Lung (tissue), 17 donors: ENCODE measurements at places on chromosomes 2 and 18. TPM values are rescaled to one million over a fixed set of nuclear protein-coding genes. Genes with fewer than 3 reads are reported as not detected.

DNA sequence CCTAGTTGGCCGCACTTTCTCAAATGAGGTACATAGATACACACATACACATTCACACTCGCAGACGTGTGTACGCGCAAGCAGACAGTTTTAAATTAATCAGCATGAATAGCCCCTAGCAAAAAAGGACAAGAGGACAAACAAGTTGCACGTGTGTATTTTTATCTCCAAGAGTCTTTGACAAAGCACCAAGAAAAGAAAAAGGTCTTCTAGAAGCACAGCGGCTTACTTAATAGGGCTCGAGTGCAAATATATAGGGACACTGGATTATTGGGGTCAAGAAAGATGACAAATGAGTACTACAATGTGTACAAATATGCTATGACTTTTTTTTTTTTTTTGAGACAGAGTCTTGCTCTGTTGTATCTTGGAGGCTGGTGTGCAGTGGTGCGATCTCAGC, 1.7 kb upstream of the BCL2 start:
- DNase-seq = no peak

GRCh38 chr2:70806013-70806412, 14.4 kb downstream of the CLEC4F start:
- DNase-seq = peak; percentile 51

DNA sequence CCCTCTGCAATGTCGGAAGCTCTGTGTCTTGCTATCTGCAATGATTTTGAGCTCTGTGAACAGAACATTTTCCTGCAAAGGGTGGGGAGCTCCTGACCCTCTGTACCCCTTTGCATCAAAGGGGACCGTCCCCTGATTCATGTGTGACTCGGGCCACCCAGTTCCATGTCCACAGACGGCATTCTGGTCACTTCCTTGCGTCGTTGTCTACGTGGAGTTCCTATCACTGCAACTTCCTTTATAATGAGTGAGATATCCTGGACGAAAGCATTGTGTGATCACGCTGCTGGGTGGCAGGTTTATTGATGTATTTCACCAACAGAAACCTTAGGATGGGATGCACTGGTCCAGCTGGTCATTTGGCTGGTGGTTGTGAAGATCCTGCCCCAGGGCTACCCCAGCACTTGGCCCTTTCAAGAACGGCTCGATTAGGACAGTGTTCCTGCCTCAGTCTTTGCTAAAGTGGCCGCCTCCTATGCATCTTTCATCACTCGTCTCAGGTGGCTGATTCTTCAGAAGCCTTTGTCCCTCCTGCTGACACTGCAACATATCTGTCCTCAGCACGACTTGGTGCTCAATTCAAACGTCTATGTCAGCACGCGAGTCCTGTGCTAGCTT, 202.7 kb downstream of the ACKR3 start:
- no peak for DNase-seq

- no peak for DNase-seq
These were observed 37.9 kb downstream of the TRIB2 start for GRCh38 chr2:12754643-12755042.

DNA sequence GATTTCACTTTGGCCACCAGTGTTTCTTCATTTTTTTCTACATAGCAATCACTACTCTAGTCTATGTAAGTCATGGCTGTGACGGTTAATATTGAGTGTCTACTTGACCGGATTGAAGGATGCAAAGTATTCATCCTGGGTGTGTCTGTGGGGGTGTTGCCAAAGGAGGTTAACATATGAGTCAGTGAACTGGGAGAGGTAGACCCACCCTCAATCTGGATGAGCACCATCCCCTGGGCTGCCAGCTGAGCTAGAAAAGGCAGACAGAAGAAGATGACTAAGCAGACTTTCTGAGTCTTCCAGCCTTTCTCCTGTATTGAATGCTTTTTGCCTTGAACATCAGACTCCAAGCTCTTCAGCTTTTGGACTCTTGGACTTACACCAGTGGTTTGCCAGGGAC, 265.0 kb upstream of the SLC8A1 start:
- no peak for DNase-seq

DNA sequence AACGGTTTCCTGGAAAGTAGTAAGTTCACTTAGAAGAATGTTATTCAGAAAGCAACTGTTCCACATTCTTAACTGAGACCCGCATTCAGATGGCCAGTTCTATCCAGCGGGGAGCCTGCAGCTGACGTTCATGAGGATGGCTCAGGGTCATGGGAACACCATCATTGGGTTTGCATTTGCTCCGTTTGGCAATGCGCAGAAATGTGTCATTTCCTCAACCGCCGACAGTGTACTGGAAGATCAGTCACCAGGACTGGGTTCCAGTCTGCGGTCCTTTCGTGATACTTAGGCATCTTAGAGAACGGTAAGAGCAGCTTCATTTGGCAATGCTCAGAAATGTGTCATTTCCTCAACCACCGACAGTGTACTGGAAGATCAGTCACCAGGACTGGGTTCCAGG, 104.0 kb downstream of the DNER start:
- no peak for DNase-seq

DNA sequence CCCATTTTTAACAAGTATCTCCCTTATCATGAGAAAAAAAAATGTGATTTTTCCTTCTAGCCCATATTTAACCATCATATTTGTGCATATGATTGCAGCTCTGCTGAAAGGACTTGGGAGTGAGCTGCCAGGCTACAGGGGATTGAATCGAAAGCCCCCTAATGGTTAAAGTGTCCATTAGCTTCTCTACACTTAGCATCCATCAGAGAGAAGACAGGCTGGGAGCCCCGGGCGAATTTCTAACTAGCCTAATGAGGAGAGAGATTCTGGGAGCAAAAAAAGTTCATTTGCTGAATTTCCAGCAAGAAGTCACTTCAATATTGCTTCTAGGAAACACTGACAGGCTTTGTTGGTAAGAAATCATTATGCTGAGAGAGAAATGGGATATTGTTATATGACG, 848.8 kb downstream of the TDRD15 start:
- DNase-seq = no peak

- no peak for DNase-seq
These were observed 59.3 kb upstream of the B3GNT7 start for GRCh38 chr2:231336236-231336635.

- no peak for DNase-seq
These were observed 67.5 kb downstream of the PLCL1 start for GRCh38 chr2:197871780-197872456.

DNA sequence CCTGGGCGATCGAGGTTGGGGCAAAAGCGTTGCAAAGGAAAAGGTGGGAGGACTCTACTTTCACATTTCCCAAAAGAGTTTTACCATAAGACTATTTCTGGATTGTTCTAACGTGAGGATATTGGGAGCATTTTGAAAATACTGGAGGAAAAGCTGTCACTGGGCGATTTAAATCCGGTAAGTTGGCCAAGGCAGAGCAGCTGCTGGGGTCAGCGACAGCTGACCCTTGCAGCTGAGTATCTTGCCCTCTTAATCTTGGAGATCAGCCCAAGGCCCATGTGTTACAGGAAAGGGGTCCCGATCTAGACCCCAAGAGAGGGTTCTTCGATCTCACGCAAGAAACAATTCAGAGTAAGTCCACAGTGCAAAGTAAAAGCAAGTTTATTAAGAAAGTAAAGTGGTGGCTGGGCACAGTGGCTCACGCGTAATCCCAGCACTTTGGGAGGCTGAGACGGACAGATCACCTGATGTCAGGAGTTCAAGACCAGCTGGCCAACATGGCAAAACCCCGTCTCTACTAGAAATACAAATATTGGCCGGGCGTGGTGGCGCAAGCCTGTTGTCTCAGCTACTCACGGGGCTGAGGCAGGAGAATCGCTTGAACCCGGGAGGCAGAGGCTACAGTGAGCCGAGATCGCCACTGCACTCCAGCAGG, 964 bp upstream of the ST3GAL5 start:
- DNase-seq = no peak

DNA sequence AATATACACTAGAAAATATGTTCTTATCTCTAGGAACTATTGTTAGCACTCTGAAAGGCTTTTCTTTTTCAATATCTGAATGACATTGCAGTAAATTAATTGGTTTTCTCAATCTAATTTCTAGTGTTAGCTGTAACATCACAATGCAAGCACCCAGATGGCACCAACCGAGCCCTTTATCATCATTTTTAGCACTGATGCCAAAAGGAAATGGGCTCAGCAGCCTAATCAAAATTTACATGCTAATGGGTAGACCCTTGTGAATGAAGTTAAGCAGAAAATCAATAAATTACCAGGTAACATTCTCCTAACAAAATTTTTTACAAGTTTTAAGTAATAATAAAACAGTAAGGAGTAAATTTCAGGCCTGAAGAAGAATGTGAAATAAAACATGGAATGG, 53.5 kb upstream of the PGAP1 start:
- DNase-seq = no peak

DNA sequence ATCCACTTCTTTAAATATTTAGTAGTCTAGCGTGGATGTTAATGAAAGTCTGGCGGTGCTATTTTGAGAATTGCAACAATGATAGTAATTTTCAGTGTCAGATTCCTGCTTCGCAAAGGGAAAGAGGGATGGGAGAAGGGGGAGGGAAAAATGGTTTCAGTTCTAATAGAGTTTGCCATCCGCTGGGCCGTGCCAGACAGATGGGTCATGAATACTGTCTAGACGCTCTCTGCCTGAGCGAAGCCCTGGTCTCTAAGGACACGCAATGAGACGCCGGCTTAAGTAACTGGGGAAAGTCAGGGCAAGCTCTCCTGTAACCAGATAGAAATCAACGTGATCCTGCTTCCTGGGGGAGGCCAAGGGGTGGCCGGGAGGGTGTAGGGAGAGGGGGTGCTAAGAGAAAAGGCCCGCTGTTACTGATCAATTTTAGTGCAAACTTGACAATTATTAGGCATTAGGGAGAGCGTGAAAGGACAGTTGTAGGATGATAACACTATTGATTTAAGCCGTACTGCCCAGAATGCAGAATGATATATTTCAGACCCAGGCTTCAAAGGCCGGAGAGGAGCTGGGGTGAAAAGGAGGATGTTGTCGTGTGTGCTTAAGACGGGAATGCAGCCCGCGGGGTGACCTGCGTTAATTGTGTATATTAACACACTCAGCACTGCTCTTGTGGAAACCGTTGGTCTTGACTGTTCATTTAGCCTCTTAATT, 229.2 kb downstream of the LDLRAD4 start:
- peak; percentile 66 for DNase-seq

DNA sequence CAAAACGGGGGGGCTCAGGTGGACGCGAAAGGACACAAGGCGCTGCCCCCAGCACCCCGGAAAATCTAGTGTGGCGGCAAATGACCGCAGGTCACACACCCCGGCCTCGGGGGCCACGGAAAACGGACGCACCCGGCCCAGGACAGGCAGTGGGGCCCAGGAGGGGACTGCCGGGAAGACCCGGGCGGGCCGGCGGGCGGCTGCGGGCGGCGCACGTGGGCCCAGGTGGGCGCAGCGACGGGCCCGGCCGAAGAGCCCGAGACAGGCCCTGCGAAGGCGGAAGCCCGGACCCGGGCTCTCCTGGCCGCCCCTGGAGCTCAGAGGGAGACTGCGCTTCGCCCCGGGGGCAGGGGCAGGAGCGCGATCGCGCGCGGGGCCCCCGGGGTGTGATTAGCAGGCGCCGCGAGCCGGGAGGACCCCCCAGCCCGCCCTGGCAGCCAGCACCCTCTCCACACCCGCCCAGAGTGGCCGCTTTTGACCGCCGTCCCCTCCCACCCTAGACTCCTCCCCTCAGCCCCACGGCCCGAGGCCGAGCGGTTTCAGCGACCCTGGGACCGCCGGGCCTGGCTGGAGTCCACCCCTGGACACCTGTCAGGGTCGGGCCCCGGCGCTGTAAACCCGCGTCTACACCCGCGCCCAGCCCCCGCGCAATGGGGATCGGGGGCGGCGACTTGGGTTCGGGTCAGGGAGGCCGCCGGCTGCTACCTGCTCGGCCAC, 773 bp downstream of the MBP start:
- peak; percentile 47 for DNase-seq

- no peak for DNase-seq
These were observed 76.7 kb downstream of the GFPT1 start for GRCh38 chr2:69310111-69311023.

- no peak for DNase-seq
These were observed 158.2 kb upstream of the TRIB2 start for GRCh38 chr2:12558519-12558918.

DNA sequence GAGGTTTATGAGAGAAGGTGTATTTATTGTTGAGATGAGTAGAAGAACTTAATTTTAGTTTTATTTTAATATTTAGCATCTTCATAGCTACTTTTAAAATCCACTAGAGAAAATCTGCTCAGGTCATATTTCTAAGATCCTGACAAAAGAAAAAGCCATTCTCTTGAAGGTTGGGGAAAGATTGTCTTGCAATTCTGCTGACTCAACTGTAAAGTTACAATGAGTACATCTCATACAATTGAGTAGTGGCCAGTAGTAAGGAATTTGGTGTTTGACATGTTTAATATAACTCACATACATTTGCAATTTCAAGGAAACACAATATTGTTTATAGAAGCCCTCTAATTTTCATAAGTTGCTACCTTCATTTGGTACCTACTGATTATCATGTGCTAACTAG, 344.5 kb downstream of the LRRTM1 start:
- no peak for DNase-seq

GRCh38 chr2:119788752-119789151, 29.0 kb downstream of the PTPN4 start:
- DNase-seq = no peak

- DNase-seq = peak; percentile 81
These were observed 231.2 kb downstream of the TPGS2 start for GRCh38 chr18:36597636-36598035.

GRCh38 chr2:47486841-47487497, 84.0 kb downstream of the MSH2 start:
- peak; percentile 39 for DNase-seq

DNA sequence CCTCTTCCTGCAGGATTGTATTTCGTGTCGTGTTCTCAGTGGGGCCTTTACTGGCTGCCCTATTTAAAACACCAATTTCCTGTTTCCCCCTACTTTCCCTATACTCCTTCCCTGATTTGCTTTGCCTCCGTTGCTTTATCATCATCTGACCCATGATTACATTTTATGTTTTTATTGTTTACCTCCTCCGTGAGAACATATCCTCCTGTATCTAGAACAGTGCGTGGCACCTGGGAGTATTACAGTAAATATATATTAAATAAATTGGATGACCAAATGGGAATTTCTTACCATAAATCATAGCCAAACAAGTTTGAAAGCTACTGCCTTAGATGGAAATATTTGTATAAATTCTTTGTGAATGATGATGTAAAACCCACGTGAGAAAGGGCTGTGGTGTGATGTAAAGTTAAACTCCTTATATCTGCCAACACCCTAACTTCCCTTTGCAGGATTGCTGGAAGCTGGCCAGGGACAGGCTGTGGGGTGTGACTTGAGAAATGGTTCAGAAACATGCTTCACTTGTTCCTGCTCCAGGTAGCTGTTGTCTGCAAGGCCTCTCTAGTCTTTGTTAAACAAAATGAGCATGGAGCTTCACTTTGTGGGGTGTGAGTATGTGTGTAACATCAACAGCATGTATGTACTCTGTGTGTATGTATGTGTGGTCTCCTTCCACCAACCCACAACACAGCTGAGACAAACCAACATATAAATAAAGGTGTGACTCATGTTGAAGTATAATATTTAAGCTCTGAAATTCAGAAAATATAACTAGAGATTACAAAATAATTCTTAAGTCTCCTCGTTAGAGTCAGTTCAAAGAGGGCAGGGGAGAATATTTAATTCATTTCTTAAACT, 40.3 kb downstream of the LHCGR start:
- peak; percentile 58 for DNase-seq

Gene RESP18
- not detected for total RNA-seq

Gene IL1B
- 19.9 TPM for total RNA-seq

Gene AMER3
- total RNA-seq = 0.09 TPM

Gene GAD1
- total RNA-seq = 0.80 TPM

Gene C2orf92
- 19.0 TPM for total RNA-seq

Gene FOXI3
- not detected for total RNA-seq

Gene C2orf81
- 3.4 TPM for total RNA-seq

Gene CDCA7
- total RNA-seq = 17.7 TPM
